Activated T-cell treated with anti-CD3 and anti-CD28 coated beads, Interleukin-2, amount 50 U/mL, for 4 hours (primary cell): ENCODE measurements at places on chromosomes 4 and X.

DNA sequence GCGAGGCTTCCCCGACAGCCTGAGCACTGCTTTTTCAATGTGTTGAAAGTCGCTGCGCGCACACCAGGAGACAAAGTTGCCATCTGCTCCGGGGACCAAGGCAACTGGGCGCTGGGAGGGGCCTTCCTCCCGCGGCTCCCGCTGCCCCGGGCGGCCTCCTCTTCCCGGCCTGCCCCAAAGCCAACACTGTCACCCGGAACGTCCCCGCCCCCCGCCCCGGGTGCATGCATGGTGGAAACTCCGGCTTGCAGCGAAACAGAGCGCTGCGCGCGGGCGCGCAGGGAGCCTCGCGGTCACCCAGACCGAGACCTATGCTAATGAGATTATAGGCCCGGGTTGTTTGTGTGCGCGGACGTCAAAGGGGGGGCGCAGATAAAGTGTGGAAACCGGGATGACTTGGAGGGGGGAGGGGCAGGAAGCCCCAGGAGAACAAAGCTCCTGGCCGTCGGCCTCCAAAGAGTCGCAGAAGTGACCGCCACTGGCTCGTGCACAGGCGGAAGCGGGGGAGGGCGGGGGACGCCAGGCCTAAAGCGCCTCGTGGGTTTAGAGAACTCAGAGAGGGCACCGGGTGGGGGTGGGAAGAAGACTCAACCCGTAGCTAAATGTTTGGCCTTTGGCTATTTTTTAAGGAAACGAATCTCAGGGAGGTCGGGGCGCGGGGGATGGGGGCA is 88.8 kb downstream of the BCOR start:
- DNase-seq: no peak

- no peak for DNase-seq
These were observed 8.8 kb downstream of the PLXNA3 start for GRCh38 chrX:154466907-154467306.

DNA sequence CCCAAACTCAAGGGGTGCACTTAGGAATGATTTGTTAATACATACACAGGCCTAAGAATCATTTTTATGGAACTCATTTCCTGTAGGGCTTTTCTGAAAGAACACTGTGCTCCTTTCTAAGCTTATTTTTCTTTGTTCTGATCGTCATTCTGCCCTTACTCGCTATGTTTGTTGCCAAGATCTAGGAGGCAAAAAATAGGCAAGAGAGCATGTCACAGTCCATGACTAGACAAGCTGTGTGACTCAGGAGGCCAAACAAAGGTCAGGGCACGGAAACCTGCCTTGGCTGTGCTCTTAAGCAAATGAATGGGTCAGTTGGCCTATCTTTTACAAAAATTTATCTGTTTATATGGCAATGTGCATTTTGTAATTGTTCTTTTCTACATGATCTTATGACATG is 42.5 kb upstream of the C1GALT1C1 start:
- DNase-seq: no peak

GRCh38 chr4:139559687-139560086 is 3.7 kb upstream of the SETD7 start:
- no peak for DNase-seq

DNA sequence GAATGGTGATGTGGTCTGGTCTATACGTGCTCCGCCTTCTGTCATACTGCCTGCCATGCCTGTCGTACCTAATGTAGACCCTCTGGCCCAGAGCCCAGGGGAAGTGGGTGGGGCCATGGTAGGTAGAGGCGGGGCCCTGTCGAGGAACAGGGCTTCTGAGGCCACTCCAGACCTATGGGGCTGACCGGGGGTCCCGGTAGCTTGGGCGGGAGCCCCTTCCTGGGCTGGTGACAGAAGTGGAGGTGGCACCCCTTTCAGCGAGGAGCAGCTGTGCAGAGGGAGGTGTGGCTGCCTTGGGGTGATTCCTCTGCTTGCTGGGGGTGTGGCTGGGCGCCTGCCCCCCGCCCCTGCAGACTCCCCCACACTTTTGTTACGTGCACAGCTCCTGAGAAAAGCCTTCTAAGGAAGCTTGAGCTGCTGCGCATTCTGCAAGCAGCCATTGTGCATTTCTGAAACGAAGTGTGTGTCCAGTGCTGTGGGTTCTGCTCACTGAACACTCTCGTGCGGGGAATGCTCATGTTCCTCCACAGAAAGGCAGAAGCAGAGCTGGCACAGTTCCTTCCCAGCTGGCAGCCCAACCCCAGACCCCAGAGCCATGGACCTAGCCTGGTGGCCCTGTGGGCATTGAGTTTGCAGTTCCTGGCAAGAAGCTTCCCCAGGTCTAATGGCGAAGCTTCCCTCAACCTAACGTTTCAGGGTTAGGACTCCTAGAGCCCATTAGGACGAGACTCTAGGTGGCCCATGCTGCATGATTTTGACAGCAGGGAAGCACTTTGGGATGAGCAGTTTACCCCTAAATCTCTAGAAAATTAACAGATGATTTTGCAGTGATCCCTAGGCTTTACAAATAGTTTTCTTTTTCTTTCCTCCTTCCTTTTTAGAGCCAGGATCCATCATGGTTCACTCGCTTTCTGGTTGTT is 72.7 kb upstream of the HGFAC start:
- DNase-seq: no peak

DNA sequence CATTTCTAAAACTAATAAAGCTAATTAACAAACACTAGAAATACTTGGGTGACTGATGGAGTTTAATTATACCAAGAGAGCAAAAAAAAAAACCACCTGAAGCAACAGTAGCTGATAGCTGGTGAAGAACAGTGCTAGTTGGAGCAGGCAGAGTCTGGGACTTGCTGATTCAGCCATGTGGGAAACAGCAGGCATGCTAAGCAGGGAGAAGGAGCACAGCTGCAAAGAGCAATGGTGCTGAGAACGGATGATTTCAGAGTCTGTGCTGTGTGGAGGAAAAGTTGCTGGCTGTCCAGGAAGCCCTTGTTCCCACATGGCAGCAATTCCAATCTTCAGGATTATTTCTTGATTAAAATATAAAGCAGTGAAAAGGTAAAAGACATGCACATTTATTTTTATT is 68.8 kb downstream of the NPY1R start:
- DNase-seq: no peak

DNA sequence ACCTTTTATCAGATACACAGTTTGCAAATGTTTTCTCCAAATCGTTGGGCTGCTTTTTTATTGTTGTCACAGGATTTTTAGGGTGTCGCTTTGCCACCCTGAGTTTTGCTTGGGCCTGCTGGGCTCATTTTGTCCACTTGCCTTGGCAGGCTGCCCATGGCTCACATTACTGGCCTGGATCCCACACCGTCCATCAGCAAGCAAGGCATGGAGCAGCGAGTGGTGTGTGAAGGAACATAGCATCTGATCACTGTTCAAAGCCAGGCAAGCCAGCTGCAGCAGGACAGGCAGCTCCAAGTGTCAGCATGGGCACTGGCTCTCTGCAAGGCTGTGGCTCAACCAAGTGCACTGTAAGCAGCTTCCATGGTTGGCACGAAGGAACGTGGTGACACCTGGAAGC is 261.4 kb upstream of the TECRL start:
- DNase-seq: no peak

GRCh38 chrX:118553042-118553710 is 57.6 kb downstream of the DOCK11 start:
- no peak for DNase-seq

DNA sequence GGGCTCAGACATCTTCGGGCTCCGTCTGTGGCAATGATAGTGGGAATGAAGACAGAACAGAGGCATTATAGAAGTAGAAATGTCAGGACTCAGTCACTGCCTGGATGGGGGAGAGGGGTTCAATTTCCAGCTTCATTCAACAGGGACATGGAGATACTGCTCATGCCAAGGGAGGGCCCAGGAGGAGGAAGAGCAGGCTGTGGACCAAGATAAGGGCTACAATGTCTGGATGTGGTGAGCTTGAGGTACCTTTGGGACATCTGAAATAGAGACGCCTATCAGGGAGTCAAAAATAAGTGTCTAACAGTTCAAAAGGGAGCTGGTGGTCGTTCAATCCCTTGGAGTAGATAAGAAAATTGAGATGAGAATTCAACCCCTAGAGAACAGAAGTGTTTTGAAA is 34.5 kb downstream of the ELF4 start:
- DNase-seq: no peak

GRCh38 chr4:61275241-61275640 is 75.1 kb downstream of the ADGRL3 start:
- DNase-seq: no peak

DNA sequence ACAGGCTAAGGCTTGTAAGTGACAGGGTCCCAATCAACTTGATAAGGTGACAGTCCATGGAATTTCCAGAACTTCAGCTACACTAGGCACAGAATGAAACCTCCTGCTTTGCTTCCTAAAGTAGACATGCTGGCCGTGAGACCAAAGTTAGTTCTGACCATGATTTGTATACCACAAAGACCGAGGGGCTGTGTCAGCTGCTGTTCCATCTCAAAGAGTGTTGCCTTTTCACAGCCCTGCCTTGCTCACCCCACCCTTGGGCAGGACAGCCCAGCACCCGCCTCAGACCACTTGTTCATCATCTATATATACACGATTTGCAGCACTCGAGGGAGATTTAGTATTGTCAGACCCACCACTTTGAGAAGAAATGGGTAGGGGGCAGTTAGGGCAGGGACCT is 5.3 kb downstream of the IDS start:
- DNase-seq: no peak

DNA sequence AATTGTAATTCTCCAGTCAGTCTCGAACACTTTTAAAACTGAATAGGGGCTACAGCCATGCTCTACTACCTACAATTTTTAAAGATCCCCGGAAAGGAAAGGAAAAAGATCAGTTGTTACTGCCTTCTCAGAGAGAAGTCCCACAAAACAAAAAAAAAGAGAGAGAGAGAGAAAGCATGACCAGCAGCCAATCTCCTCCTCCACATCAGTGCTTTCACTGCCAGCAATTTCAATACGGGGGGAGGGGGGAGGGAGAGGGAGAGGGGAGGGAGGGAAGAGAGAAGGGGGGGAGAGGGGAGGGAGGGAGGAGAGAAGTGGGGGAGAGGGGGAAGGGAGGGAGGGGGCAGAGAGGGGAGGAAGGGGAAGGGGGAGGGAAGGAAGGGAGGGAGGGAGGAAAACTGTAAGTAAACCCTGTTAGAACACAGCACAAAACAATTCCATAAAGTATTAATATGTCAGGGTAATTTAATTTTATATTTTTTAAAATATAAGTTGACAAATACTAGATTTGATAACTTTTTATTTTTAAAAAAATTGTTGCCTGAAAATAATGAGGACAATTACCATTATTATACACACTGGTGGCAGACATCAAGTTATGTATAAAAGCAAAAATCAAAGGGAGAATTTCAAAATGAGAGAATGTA is 108.0 kb downstream of the LRBA start:
- no peak for DNase-seq

DNA sequence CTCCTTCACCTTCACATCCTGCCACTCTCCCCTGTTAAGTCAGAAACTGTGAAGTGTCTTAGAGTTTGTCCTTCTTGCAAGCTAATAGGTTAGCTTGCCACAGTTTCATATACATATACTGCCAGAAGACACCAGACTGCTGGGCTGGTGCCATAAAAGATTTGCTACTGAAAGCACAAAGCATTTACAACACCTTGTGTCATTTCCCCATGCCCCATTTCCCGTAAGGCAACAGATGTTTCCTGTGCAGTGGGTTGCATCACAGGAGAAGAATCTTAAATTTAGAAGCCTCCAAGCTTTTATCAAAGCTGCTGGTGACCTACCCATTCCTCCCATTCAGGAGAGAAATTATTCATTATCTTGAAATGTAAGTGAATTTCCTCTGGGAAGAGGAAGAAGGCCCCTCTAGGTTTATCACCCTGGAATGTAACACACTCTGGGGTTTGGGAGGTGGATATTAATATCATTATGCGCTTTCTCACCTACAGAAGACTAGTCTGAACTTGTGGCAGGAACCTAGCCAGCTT is 34.5 kb upstream of the RAB33B start:
- no peak for DNase-seq

GRCh38 chr4:88759895-88760290 is 62.3 kb upstream of the NAP1L5 start:
- DNase-seq: no peak

DNA sequence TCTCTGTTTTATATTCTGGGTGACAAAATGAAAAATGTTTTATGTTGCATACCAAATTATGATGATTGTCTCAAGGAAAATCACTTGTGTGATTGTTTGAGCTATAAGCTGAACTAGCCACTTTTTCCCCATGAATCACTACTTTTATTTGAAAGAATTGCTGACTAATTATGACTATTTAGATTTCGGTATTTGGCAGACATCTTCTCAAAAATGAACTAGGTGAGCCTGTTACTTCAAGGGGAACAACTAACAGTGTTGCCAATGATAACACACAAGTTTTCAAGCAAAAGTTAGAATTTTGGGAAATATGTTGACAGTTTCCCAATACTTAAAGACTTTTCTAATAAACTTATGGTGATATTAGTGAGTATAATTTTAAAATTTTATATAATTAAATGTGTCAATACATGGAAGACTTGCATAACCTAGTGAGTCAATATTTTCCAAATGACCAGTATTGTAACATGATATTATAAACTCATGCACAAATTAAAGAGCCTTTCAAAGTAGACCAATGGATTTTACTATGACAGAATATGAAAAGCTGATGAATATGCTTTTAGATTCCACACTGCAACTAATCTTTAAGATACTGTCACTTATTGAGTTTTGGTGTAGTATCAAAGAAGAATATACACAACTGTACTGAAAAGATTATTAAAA is 187.7 kb upstream of the GATB start:
- no peak for DNase-seq

- no peak for DNase-seq
These were observed 310.3 kb upstream of the ZFP42 start for GRCh38 chr4:187685247-187685646.

GRCh38 chr4:95190751-95191436 is 357.9 kb downstream of the UNC5C start:
- no peak for DNase-seq
